ENCODE measurements at places on chromosomes 1 and 21.
A peak's percentile ranks its signal among the peaks of the same experiment; 100 is the strongest.

DNA sequence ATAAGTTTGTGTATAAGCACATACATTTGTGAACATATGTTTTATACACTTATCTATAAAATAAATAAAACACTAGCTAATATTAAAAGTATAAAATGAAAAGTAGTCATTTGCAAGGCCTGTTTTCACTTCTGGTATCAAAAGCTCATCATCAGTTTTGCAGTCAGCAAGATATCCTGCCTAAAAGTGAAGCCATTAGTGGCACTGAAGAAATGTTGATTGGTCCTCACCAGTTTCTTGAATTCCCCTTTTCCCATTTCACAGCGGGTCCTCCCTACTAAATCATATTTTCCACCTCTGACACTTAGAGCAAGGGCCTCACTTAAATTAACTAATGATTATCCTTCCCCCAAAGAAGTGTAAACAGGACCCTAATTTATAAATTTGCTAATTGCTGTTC is 6.7 kb downstream of the TBX15 start:
- DNase-seq, result no peak

GRCh38 chr21:44993321-44994046 is 53.7 kb downstream of the SLX9 start:
- no peak for DNase-seq

GRCh38 chr1:227685807-227686206 is 49.3 kb downstream of the JMJD4 start:
- DNase-seq, result no peak

DNA sequence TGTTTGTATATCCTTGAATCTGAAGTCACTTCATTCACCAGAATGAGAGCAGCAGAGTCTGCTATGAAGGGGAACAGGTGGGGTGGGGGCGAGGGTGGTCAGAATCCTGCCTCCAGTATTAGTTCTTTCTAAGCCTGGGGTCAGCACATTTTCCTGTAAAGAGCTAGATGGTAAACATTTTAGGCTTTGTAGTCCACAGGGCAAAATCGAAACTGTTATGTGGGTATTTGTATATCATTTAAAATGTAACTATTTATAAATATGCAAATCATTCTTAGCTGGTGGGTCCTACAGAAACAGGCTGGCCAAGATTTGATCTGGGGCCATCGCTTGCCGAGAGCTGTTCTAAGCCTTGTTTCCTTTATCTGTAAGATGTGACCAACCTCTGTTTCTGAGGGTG is 96.0 kb downstream of the IGSF21 start:
- no peak for DNase-seq

DNA sequence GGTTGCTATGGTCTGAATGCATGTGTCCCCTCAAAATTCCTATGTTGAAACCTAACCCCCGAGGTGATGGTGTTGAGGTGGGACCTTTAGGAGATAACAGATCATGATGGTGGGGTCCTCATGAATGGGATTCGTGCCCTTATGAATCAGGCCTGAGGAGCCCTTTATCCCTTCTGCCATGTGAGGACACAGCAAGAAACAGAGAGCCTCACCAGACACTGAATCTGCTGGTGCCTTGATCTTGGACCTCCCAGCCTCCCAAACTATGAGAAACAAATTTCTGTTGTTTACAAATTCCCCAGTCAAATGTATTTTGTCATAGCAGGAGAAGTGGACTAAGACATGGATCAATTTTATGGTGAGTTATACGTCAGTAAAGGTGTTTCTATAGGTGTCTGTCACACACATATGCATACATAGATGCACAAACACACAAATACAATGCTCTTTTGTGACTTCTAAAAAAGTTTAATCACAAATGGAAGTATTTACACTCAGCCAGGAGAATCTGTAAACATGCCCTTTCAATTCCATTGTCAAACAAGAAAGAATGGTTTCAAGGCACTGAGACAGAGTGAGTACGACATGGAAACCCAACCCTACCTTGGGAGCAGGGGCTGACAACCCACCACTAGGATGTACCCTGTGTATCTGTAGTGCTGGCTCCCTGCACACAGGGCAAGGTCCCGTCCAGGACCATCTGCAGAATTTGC is 5.5 kb upstream of the ETS2 start:
- DNase-seq, result no peak

DNA sequence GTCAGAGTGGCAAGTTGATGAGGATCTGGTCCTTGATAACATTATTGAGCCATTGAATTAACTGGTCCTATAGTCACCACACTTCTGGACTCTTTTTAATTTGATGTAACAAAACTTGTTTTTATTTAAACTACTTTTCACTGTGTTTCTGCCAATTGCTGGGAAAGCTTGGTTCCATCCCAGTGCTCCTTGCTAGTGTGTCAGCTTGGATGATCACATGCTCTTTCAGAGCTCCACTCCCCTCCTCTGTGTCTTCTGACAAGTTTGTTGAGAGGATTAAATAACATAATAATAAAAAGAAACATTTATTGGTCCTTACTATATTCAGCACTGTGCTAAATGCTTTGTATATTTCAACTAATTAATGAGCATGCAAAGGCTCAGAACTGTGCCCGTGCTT is 448.5 kb upstream of the B3GALT2 start:
- DNase-seq, result no peak

DNA sequence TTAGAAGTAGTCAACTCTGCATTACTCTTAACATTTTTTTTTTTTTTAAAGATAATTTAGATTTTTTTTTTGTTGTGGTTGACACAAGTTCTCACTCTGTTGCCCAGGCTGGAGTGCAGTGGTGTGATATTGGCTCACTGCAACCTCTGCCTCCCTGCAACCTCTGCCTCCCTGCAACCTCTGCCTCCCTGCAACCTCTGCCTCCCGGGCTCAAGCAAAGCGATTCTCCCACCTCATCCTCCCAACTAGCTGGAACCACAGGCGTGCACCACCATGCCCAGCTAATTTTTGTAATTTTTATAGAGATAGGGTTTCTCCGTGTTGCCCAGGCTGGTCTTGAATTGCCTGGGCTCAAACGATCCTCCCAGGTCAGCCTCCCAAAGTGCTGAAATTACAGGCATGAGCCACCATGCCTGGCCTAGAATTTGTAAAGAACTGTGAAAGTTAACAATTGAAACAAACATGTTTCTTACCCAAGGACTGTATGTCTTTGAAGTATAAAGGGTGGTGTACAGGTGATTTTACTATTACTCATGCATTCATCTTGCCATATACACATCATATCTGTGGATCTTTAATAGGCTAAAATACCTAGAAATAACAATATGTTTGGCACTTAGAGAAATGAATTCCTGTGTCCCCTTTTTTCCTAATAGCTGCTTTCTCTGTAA is 114.7 kb downstream of the ATP5PO start:
- DNase-seq, result no peak

- DNase-seq, result peak; percentile 42
These were observed 24.9 kb upstream of the CR1L start for GRCh38 chr1:207619871-207620542.

GRCh38 chr1:179327679-179328078 is 34.1 kb downstream of the SOAT1 start:
- DNase-seq, result peak; percentile 3

DNA sequence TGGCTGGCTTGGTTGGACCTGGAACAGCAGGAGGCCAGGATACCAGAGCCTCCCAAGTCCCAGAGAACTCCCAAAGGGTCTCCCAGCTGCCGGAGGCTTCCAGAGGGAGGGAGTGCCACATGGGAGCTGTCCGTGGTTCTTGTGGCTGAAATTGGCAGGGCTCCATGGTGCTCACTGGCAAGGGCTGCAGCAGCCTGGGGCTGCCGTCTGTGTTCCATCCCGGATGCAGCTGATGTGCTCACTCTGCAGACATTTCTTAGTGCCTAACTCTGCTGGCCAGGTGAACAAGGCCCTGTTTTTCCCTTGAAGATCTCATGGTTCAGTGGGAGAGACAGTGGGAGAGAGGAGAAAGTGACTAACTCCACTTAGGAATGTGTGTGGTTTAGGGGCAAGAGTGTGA is 261.1 kb downstream of the CAMTA1 start:
- DNase-seq, result no peak

GRCh38 chr1:212455803-212456528 is 23.2 kb downstream of the NENF start:
- peak; percentile 55 for DNase-seq

- DNase-seq, result no peak
These were observed 153.6 kb downstream of the CNIH3 start for GRCh38 chr1:224769452-224770335.

DNA sequence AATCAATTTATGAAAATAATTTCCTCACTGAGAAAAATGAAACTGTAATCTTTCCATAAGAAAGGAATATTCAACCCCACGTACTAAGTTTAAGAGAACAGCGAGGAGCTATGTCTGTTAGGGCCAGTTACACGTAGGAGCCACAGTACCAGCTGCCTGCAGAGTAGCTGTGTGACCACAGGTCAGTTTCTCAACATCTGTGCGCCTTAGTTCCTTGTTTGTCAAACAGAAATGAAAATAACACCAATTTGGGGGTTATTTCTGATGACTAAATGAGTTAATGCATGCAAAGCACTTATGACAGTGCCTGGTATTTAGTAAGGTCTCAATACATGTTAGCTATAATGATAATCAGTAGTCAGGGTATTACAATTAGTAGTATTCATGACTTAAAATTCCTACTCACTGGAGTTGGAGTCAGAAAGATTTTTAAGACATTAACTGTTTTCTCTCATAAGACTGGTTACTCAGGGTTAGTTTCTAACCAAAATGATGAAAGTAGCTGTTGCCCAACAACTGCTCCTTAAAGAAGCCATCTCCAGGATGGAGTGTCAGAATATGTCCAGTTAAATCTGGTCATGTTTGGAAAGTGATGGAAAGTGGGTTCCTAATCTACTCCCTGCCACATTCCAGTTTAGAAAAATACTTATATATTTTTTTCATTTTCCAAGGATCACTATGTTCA is 85.8 kb upstream of the ZNF648 start:
- no peak for DNase-seq

DNA sequence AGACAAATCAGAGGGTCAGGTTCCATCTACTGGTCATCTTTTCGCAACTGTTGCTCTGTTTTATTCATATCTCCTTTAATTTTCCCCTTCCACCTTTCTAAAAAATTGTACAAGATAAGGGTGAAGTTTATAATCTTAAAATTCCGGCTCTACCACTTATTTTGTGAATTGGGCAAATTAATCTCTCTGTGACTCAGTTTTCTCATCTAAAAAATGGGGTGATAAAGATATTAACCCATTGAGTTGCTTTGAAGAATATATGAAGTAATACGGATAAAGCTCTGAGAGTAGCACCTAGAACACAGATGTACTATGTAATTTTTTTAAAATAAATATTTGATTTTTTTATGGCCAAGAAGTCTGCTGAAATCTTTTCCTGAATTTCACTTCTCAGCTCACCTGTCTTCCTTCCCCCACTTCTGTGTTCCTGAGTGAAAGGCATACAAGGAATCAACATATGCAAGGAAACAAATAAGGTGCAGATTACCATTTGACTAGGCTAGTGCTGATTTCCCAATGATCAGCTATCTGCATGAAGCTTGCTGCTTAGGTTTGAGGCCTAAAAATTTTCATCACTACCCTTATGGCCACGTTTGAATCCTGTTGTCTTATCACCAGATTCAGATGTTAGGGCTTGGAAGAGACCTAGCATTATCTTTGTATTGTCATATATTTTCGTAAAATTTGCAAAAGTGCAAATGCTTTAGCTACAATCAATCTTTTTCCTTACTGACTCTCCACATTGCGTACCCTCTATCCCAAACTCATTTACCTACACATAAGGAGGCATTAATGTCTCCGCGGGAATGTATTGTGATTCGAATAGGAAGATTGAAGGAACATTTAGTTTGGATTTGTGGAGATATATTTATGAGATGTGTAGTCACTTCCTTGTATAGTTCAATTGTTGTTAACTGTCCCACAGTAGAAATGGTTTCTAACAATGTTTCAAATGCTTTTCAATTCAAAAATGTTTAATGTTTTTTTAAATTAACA is 718.3 kb upstream of the PTBP2 start:
- no peak for DNase-seq

Data from NCI-H1436 treated with DMSO at 0.1 percent for 48 hours (cell line).